Cardiac septum (tissue), 1 donor: ENCODE measurements at places on chromosomes 12 and 14. TPM values are rescaled to one million over a fixed set of nuclear protein-coding genes. Genes with fewer than 3 reads are reported as not detected.

The RNFT2 gene
- 0.78 TPM for total RNA-seq

The JPH4 gene
- 0.19 TPM for total RNA-seq

The SERPINA3 gene
- total RNA-seq, result 24.5 TPM

The LRP1-AS gene
- total RNA-seq, result not detected

The PLEKHH1 gene
- total RNA-seq, result 2.6 TPM

The TCL1A gene
- total RNA-seq, result not detected

The TOGARAM1 gene
- total RNA-seq, result 16.3 TPM

The SLCO1C1 gene
- 1.8 TPM for total RNA-seq

The SYCP3 gene
- not detected for total RNA-seq

The SMCO3 gene
- not detected for total RNA-seq

The DPY19L2 gene
- total RNA-seq, result 67.7 TPM

The SCNN1A gene
- total RNA-seq, result 0.46 TPM

DNA sequence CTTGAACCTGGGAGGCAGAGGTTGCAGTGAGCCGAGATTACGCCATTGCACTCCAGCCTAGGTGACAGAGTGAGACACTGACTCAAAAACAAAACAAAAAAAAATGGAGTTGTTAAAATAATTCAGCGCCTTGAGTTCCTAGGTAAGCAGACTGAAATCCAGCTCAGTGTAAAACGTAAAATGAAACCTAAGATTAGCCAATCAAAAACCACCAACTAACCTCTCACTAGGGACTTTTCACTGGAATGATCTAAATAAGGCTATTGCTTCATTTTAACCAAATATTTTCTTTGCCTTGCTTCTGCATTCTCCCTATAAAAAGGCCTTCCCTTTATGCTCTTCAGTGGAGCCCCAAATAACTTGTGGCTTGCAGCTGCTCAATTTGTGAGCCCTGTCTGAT lies 91.6 kb upstream of the HIF1A start:
- no peak for DNase-seq

DNA sequence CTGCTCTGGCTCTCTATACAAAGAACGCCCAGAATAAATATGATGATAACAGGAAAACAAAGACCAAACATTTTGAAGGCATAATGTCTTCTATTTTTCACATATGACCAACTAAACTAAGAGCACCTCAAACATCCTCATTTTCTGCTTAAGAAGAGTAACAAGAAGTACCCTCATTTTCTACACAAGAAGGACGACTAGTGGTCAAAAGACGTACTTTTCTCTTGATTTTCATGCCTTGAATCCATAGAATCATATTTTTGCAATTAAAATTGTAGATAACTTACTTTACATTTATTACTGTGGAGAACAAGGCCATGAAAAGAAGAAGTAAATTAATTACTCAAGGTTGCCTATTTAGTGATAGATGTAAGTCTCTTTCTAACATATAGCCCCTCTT lies 358.6 kb downstream of the DUSP6 start:
- no peak for DNase-seq

GRCh38 chr12:80769553-80770140 lies 52.9 kb downstream of the MYF5 start:
- no peak for DNase-seq

DNA sequence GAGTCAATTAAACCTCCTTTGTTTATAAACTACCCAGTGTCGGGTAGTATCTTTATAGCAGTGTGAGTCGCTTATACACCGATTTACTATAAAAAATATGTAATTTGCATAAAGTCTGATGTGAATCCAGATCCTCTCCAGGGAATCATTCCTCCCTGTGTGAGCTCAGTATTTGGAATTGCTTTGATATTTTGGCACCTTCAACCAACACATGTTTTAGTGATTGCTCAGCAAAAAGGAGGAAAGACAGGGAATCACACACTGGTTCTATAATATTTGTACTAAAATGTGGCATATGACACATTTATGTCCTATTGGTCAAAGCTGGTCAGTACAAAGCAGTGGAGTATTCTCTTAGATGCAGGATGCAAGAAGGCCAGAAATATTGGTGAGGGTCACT lies 703.9 kb upstream of the ATXN7L3B start:
- DNase-seq, result no peak

DNA sequence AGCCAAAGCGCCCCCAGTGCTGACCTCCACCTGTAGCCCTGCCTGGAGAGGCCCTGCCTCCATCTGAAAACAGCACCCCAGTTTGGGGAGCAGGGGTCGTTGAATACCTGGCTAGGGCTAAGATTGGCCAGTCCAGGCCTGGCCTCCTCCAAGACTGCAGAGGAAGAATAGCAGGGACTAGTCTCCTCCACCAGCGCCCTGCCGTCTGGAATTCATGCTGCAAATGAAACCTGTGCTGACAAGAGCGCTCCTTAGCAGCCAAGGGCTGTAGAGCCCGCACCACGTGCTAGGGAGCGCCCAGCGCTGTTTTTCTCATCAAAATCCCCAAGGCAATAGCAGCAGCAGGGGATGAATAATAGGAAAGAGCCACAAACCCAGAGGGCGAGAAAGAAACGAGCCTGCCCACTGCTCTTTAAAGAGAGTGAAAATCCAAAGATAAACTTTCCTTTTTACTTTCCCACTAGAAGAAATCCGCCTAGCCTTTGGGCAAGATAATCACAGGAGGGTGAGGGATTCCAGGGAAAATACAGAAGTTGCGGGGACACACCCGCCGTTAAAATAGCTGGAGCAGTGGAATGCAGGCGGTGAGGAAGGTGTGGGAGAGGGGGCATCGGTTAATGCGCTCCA lies 3.3 kb downstream of the COL2A1 start:
- no peak for DNase-seq

DNA sequence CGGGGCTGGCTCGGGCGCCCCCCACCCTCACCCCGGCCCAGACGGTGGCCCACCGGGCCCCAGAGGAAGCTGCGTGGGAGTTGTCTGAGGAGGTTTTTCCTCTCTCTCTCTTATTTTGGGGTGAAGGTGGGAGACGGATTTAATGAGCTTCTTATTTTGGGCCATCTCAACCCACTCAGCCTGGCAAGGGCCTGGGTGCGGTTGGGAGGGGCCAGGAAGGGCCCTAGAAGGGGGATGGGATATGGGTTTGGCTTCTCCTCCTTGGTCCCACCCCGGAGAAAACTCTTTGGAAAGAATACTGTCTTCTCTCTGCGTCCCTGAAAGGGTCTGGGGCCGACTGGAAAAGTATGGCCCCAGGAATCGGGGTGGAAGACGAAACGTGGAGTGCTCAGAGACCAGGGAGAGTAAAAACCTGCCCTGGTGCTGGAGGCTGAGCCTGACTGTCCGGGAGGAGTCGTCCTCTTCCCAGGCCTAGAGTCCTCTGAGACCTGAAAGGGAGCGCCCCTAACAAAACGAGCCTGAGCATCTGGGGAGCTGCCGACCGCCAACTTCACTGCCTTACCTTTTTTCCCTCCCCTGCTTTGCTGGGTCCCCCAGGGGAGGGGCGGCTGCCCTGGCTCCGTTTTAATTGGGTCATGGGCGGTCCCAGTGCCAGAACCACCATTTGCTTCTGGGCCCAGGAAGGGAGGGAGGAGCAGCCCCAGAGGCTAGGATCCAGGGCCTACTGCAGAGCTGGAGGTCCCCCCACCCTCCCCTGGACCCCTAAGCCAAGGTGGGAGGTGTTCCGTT lies 1.6 kb downstream of the MMP14 start:
- no peak for DNase-seq

DNA sequence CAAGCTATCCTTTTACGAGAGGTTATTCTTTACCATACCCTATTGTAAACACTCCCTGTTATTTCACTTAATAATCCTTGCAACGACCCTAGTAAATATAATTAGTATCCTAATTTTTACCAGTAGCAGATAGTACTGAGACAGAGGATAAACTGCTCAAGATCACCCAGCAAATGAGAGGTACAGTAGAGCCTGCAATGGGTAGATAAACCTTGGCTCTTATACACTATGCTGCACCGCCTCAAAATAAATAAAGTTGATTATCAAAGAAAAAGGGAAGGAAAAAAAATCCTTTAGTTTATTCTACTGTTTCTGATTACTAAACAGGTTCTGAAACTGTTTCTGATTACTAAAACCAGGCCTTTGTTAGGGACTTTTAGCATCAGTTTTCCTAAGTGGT lies 22.5 kb downstream of the YBX3 start:
- no peak for DNase-seq

DNA sequence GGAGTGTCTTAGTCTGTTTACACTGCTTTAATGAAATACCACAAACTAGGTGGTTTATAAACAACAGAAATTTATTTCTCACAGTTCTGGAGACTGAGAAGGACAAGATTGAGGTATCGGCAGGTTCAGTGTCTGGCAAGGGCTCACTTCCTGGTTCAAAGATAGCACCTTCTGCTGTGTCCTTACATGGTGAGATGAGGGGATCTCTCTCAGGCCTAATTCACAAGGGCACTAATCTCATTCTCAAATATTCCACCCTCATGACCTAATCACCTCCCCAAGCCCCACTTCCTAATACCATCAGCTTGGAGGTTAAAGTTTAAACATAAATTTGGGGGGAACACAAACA lies 35.0 kb upstream of the PLEK2 start:
- no peak for DNase-seq

DNA sequence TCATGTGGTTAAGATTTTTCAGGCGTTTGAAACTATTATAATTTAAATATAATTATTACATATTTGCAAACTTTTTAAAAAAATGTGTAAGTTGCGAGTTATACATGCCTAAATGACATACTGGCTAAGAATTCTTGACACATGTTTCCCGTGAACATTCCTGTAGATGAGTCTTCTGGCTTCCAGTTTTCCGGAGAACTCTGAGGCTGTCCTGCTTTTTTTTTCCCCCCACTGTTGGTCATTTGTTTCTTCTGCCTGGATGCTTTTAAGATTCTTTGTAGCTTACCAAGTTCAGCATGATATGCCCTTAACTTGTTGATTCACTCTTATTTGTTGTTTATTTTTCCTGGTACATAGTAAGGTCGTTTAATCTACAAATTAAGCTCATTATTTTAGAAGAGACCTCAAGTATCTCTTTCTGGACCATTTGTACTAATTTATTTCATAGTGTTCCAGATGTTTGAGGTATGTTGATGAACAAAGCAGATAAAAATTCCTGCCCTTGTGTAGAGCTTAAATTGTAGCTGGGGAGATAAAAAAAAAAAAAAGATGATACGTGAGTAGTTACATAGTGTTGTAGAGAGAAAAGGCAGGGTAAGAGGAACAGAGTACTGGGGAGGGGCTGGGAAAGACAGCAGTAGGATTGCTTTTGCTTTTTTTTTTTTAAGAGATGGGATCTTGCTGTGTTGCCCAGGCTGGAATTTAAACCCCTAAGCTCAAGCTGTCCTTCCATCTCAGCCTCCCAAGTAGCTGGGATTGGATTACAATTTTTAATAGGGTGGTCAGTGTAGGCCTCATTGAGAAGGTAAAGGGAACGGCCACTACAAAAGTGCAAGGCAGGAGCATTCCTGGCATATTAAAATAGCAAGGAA lies 32.8 kb downstream of the ARHGAP5 start:
- no peak for DNase-seq

DNA sequence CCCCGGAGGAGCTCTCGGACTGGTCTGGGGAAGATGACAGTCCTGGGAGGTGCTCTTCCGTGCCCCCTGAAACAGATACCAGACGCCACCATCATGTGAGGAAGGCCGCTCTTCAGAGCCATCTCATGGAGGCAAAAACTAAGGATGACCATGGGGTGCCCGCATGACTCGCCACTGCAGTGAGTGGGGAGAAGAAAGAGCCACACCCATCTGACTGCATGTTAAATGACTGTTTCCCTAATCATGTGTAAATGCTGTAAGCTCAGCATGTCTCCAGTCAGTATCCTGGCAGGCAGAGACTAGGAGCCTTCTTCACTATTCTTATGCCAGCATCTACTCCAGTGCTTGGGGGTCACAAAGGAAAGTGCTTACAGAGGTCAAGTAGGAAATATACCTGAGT lies 4.0 kb downstream of the STON2 start:
- no peak for DNase-seq

DNA sequence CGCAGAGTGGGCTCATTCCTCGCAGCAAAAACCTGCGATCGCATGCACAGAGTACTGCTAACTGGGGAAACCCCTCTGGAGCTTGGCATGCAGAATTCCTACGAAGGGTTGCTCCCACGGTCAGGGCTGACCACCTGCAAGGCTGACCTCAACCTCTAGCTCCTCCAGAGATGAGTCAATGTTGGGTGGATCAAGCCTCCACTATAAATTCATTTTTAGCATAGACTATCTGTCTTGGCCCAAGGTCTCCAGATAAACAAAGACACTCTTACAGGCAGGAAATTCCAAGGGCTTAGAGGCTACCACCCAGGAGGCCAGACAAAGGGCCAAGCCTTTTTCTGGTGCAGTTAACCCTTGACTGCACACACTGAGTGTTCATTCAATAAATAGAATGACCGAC lies 296.5 kb downstream of the TMEM132D start:
- no peak for DNase-seq

DNA sequence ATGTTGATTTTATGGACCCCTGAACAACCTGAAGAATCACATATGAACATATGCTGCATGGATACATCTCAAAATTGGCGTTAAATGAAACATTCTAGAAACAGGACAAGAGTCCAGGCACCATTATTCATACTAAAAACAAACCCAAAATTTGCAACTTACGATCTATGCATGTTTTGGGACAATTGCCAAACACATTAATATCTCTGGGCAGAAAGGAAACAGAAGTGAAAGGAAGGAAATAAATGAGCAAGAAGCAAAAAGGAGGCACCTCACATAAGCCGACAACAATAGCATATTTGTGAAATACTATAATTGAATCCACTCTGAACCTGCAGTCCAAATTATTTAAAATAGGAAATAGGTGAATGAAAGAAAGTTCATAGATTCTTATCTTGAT lies 1505.3 kb downstream of the AACS start:
- DNase-seq, result no peak

DNA sequence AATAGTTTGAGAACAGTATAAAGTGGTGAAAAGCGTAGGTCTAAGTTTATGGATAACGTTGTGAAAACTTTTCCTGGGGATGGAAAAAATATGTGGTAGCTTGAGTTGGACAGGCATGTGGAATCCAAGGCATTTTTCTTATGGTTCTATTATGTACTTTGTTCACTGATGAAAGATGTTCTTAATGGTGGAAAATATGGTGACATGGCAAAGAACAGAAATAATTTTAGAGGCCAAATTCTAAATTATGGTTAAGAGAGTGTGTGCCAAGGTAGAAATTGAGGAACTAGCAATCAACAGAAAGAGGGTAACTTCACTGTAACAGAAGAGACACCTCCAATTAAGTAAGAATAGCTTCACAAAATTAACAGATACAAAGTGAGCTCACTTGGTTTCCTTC lies 427.8 kb downstream of the SLC6A15 start:
- DNase-seq, result no peak

GRCh38 chr14:80955416-80955941 lies at the start of gene TSHR:
Gene TSHR (plus strand): TSS chr14:80955621. CDS start chr14:80955681, 60 bp downstream.
- no peak for DNase-seq

DNA sequence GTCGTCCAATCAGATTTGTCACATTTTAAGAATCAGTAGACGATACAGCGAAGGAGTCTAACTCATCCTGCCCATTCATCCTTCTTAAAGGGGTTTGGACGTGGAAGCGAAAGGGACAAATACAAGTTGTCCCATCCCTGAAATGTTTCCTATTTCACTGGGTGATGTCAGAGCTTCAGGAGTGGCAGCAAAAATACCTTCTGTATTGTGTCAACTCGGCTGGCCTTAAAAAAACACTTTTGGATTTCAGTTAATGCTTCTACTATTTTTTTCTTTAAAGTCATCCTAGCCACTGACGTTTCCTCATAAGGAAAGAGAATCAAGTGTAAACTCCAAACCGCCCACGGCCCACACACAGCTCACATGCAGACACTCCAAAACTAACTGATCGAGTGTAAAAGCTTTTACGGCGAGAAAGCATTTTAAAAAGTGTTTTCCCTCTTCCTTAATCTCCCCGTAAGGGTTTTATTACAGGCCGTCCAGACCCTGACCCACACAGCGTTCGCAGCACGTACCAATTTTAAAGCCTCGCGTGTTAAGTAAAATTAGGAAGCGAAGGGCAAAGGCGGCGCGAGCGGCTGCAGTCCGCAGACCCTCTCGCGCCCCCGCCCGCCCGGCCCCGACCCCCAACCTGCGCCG lies 593 bp downstream of the CFL2 start:
- DNase-seq, result no peak
